ENCODE measurements at places on chromosomes 3 and 15. TPM values are rescaled to one million over a fixed set of nuclear protein-coding genes. Genes with fewer than 3 reads are reported as not detected.

The ATP13A5 gene
- total RNA-seq = under 0.01 TPM

The CADPS gene
- total RNA-seq = 206 TPM

GRCh38 chr3:138875096-138875753 lies 40.5 kb upstream of the PIK3CB start:
- no peak for DNase-seq

DNA sequence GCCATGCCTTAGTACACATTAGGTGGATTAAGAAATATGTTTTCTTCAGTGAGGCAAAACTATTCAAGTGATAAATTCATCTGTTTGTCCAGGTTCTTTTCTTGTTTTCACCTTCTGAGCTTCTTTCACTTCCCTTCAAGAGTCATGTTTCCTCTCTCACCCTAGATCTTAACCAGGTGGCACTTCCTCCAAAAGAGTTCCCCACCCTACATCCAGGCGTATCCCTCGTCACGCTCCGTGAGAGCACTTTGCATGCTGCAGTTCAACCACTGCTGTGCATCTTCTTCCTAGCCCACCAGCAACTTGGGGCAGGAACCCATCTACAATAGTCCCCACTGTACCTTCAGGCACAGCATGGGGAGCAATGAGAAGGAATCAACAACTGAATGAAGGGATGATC lies 28.9 kb downstream of the OSBPL10 start:
- no peak for DNase-seq

All from occipital lobe (tissue), 3 donors.